Right atrium auricular region (tissue), 2 donors: ENCODE measurements at places on chromosomes 13 and 19. TPM values are rescaled to one million over a fixed set of nuclear protein-coding genes. Genes with fewer than 3 reads are reported as not detected.

The TMEM255B gene
- 5.2 TPM for total RNA-seq

The OR4F17 gene
- not detected for total RNA-seq

GRCh38 chr19:1725100-1726064, 27.9 kb upstream of the ONECUT3 start:
- H3K27ac ChIP-seq = no peak overlapping the region
- no peak for DNase-seq
- H3K4me1 ChIP-seq = no peaks in the 10 kb centered on the region
- H3K27me3 ChIP-seq = peaks cover 3% of the 10 kb centered on the region
- H3K4me3 ChIP-seq = no peak overlapping the region
- no peaks in the 10 kb centered on the region for H3K36me3 ChIP-seq

- peaks cover 91% of the 10 kb centered on the region for H3K4me1 ChIP-seq
- peaks cover 42% of the 10 kb centered on the region for H3K36me3 ChIP-seq
Measured at GRCh38 chr19:1269478-1270212, 513 bp downstream of the CIRBP start.

DNA sequence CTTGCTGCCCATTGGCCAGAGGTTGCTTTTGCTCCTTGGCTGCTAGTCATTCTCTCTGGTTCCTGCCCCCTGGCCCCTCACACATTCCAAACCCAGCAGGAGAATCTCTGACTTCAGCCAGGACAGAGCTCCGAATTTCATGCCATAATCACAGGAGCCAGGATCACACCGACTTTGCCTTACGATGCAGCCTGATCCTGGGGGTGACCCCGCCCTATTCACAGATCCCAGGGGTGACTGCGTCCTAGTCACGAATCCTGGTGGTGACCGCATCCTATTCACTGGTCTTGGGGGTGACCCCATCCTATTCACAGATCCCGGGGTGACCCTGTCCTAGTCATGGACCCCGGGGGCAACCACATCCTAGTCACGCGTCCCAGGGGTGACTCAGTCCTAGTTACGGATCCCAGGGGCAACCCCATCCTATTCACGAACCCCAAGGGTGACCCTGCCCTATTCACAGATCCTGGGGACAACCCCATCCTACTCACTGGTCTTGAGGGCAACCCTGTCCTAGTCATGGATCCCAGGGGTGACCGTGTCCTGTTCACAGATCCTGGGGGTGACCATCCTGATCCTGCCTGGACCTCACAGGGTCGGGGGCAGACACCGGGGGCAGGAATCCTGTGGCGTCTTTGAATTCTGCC, 7.4 kb upstream of the TEX29 start:
- H3K4me3 ChIP-seq = no peak overlapping the region
- no peaks in the 10 kb centered on the region for H3K4me1 ChIP-seq
- H3K27ac ChIP-seq = no peak overlapping the region
- peaks cover 5% of the 10 kb centered on the region for H3K36me3 ChIP-seq
- H3K27me3 ChIP-seq = no peaks in the 10 kb centered on the region

- H3K4me1 ChIP-seq = peaks cover 77% of the 10 kb centered on the region
- H3K4me3 ChIP-seq = no peak overlapping the region
- H3K27ac ChIP-seq = peak overlapping the region; percentile 70
Measured at GRCh38 chr19:6233827-6234511, 45.8 kb downstream of the MLLT1 start.

- H3K36me3 ChIP-seq = no peaks in the 10 kb centered on the region
- DNase-seq = no peak
- no peak overlapping the region for H3K27ac ChIP-seq
- peaks cover 88% of the 10 kb centered on the region for H3K27me3 ChIP-seq
Measured at GRCh38 chr13:99987154-99988019, 5.8 kb downstream of the ZIC2 start.

DNA sequence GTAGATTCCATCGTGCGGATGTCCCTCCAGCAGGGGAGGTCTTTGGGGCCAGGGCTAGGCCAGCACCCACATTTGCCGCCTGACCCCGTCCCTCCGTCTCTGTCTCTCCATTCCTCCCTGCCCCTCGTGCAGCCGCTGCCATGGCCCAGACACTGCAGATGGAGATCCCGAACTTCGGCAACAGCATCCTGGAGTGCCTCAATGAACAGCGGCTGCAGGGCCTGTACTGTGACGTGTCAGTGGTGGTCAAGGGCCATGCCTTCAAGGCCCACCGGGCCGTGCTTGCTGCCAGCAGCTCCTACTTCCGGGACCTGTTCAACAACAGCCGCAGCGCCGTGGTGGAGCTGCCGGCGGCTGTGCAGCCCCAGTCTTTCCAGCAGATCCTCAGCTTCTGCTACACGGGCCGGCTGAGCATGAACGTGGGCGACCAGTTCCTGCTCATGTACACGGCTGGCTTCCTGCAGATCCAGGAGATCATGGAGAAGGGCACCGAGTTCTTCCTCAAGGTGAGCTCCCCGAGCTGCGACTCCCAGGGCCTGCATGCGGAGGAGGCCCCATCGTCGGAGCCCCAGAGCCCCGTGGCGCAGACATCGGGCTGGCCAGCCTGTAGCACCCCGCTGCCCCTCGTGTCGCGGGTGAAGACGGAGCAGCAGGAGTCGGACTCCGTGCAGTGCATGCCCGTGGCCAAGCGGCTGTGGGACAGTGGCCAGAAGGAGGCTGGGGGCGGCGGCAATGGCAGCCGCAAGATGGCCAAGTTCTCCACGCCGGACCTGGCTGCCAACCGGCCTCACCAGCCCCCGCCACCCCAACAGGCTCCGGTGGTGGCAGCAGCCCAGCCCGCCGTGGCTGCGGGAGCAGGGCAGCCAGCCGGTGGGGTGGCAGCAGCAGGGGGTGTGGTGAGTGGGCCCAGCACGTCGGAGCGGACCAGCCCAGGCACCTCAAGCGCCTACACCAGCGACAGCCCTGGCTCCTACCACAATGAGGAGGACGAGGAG, 14.8 kb downstream of the STX10 start:
- no peaks in the 10 kb centered on the region for H3K4me1 ChIP-seq
- DNase-seq = no peak
- peak overlapping the region; percentile 54 for H3K27ac ChIP-seq
- H3K36me3 ChIP-seq = peaks cover 41% of the 10 kb centered on the region
- H3K4me3 ChIP-seq = no peak overlapping the region

DNA sequence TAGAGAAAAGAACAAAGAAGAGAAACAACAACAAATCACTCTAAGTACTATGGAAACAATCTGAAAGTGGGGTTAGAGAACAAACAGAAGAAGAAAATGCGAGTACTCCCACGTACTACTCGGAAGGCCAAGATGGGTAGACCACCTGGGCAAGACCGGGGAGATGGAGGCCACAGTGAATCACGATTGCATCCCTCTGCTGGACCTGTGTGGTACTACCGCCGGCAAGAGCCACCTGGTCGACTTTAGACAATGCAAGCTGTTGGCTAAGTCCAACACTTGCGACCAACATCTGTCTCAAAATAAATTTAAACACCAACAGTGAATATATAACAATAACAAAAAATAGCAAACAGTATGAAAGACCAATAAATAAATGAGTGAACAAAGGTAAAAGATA, 45.5 kb upstream of the ZNF91 start:
- H3K4me3 ChIP-seq = no peak overlapping the region
- H3K36me3 ChIP-seq = no peaks in the 10 kb centered on the region
- DNase-seq = no peak
- H3K27me3 ChIP-seq = no peaks in the 10 kb centered on the region
- H3K4me1 ChIP-seq = no peaks in the 10 kb centered on the region

DNA sequence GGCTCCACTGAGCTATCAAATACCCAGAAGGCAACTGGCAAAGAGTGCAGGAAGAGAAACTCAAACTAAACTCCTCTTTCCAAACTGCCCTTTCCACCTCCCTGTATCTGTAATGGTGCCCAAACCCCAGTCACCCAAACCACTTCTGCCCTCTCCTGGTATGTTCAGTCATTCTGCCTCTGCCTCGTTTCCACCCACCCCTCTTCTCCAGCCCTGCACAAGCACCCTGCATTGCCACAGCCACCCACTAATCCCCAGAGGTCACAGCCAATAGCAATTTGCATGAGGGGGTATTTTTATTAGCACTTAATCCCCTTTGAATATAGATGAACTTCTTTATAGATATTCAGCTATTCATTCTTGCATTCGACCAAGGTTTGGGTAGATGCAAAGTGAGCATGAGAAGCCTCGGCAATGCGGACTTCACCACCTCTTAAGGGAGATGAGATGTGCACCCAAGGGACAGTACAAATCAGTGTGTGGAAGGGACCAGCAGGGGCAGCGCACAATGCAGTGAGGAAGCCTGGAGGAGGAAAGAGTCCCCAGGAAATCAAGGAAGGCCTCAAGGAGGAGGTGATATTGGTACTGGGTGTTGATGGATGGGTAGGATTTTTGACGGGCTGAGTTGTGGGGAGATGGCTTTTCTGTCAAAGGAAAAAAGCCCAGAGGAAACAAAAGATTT, 12.4 kb downstream of the TMEM272 start:
- no peak overlapping the region for H3K4me3 ChIP-seq
- H3K4me1 ChIP-seq = peaks cover 7% of the 10 kb centered on the region
- no peaks in the 10 kb centered on the region for H3K27me3 ChIP-seq
